Astrocyte (in vitro differentiated cells and primary cell): ENCODE measurements at places on chromosomes 3 and 15.

GRCh38 chr3:15800327-15800726 lies 2.5 kb upstream of the ANKRD28 start:
- DNase-seq: no peak

- DNase-seq: peak; percentile 99
Measured at GRCh38 chr15:101187820-101188636, 63.8 kb downstream of the CHSY1 start.

- no peak for DNase-seq
Measured at GRCh38 chr3:180253283-180253682, 216.5 kb upstream of the PEX5L start.

DNA sequence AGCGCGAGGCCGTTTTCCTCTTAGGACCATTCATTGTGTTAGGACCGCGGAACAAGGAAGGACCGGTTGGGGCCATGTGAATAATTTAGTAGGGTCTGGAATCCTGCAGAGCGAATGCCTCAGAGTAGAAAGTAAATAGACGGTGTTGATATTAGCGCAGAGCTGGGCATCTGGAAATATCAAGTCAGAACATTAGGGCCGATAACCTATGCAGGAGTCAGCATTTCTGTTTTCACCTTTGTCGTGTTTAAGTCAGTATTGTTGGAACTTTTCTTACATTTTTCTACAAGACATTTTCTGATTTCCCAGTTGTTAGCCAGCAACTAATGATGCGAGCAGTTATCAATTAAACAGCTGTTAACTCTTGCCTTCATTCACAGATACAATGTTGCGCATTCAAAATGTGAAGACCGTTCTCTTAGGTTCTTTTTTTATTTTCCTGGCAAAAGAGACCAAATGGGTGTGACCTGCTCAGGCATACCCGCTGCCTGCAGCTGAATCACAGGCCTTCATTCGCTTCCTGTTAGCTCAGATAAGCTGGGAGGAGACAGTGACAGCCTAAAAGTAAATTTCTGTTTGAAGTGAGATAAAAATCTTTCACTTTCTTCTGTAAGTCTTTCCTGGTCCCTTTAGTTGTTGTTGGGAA lies 966 bp upstream of the PKM start:
- DNase-seq: peak; percentile 84

DNA sequence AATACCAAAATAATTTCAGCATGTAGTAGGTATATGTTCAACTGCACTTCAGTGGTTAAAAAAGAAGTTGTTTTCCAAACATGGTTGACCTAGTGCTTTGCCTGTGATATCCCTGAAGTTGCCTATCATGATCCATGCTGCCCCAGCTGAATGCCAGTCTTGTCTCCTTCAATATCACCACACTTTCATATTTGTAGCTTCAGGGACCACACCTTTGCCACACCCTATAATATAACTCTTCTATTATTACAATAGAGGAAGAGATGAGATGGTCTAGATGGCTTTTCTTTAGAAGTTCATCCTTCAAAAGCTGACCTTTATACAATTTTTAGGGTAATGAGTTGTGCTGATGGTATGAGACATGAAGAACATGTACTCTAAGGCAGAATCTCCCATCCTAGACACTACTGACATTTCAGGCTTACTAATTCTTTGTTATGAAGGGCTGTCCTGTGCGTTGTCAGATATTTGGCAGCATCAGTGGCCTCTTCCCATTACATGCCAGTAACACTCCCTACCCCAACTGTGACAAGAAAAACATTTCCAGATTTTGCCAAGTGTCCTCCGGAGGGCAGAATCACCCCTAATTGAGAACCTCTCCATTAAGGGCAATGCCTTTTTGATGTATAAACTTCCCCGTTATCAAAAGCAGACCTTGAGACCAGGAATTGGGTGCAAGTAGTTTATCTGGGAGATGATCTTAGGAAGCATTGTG lies 76.2 kb upstream of the PLCL2 start:
- no peak for DNase-seq

GRCh38 chr3:53880396-53881345 lies 1.3 kb downstream of the ACTR8 start:
- DNase-seq: peak; percentile 44
